Fibroblast of skin of left biceps (primary cell): ENCODE measurements at places on chromosomes 13 and 19.

DNA sequence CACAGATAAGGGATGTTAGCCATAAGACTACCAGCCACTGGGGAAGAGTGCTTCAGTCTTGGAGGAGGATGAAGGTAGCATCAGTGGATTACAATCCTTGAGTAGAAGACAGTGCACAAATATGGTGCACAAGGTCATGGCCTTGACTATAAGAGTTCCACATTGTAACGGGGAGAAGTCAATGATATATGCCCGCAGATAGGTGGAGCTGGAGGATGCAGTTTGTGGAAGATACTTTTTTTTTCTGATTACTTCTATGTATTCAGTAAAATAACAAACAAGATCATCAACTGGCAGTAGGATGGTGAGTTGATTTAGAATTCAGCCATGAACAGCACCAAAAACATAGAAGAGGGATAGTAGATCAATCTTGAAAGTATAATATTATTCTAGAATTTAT lies 926.8 kb upstream of the MIR17HG start:
- no peak for DNase-seq

GRCh38 chr13:23510979-23511735 lies 59.1 kb upstream of the TNFRSF19 start:
- DNase-seq: no peak

- DNase-seq: peak; percentile 95
Observed at GRCh38 chr13:33285420-33286124, at the start of gene STARD13. Gene STARD13 (minus strand): TSS chr13:33285755. CDS start chr13:33285638, 117 bp downstream.

GRCh38 chr13:27113436-27113835 lies 58.2 kb downstream of the USP12 start:
- no peak for DNase-seq

GRCh38 chr13:100581504-100581903 lies 7.1 kb downstream of the GGACT start:
- no peak for DNase-seq

GRCh38 chr19:43315851-43316250 lies 37.6 kb upstream of the CD177 start:
- no peak for DNase-seq

DNA sequence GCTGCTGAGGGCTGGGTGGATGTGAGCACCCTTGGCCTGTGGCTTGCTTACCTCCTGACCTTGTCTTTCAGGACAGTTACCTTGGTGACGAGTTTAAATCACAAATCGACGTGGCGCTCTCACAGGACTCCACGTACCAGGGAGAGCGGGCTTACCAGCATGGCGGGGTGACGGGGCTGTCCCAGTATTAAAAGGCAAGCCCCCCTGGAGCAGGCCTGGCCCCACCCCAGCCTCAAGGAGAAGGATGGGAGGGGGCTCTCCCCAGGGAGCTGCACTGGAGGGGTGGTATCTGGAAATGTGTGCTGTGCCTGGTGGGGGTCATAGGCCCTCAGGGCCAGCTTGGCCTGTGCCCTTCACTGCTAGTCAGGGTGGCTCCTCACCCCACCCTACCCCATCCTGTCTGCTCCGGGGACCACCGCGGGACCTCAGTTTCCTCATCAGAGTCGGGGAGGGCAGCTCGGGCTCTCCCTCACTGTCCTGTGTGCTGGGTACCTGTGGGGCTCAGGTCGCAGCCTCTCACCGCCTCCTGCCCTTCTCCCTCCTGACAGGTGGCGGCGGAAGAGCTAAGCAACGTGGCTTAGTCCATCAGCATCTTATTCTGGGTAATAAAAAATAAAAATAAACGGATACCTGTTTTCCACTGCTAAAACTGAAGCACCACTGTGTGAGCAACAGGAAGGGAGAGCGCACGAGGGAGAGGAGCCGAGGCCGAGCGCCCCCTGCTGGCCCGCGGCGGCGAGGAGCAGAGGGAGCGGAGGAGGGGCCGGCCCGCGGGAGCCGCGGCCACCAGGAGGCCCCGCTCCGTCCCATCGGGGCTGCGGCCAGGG lies 29.8 kb downstream of the CERS1 start:
- DNase-seq: no peak

- no peak for DNase-seq
Observed at GRCh38 chr13:52169839-52170238, 10.4 kb upstream of the NEK3 start.
